Stimulated activated CD8-positive, alpha-beta memory T cell treated with anti-CD3 and anti-CD28 coated beads, Interleukin-7, amount 100 ng/mL, for 4 hours (primary cell): ENCODE measurements at places on chromosomes 5 and 9.

GRCh38 chr5:169160405-169160901 is 140.5 kb downstream of the SLIT3 start:
- DNase-seq, result no peak

- no peak for DNase-seq
Observed at GRCh38 chr5:41010572-41010971, 60.6 kb downstream of the MROH2B start.

DNA sequence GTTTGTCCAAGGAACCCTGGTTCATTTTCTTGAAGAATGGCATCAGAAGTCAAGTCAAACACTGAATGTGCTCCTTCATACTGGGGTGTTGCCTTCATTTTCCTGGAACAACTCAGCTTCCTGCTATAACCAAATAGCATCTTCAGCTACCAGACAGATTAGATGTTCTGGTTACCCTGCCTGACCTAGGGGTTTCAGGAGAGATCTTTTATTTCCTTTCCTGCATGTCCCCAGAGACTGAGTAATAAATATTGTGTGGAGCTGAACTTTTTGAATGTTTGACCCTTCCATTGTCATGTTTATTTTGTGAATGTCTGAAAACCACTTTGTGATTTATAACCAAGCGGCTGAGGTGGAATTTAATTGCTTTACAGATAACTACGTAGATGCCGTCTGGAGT is 147.1 kb downstream of the IRX1 start:
- no peak for DNase-seq

DNA sequence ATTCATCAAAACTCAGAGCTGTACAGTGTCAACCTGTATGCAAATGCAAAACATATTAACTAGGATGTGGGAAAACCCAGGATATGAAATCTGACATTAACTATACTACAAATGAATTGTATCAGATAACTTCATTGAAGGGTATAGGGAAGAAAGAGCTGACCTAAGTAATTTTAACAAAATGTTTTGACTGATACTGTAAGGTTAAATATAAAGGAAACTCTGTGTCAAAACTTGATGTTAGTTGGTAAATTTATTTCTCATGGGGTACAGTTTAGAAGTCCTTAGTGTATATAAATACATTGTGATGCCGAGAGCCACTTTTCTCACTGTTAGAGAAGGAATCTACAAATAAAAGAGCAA is 78.1 kb upstream of the VCAN start:
- no peak for DNase-seq

DNA sequence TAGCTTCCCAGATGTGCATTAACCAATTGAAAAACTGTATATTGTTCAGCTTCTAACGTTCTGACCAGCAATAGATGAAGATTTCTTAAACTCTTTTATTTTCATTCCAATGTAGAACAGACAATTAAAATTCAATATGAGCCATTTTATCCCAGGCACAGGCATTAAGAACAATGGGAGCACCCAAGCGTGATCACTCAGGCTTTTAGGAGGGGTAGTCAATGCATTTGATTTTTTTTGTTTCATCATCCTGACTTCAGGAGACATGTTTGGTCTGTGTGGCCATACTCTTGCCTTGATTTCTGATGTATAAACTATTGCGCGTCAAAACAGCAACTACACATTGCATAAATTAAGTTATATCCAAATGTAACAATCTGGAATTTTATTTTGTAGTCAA is 653.0 kb upstream of the RORB start:
- no peak for DNase-seq

- no peak for DNase-seq
Observed at GRCh38 chr5:138789771-138790242, 36.6 kb downstream of the CTNNA1 start.

- no peak for DNase-seq
Observed at GRCh38 chr5:83118976-83119375, 41.6 kb downstream of the XRCC4 start.

- DNase-seq, result no peak
Observed at GRCh38 chr5:176639981-176640380, 7.3 kb upstream of the TSPAN17 start.

DNA sequence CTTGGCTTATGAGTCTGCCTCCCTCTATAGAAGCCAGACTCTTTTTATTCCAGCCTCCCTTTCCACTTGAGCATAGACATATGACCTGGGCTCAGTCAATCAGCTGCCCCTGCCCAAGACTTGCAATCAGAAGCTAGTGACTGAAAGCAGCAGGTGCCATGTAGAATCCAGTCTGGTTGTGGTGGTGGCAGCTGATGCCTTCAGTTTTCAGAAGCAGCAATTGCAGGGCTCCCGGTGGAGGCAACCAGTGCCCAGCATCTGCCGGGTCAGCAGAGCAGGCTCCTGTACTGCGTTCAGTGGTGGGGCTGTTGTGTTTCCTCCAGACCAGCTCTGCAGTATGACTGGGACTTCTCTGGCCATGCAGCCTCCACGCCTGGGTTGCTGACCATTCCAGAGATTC is 53.9 kb upstream of the PALM2AKAP2 start:
- DNase-seq, result no peak

DNA sequence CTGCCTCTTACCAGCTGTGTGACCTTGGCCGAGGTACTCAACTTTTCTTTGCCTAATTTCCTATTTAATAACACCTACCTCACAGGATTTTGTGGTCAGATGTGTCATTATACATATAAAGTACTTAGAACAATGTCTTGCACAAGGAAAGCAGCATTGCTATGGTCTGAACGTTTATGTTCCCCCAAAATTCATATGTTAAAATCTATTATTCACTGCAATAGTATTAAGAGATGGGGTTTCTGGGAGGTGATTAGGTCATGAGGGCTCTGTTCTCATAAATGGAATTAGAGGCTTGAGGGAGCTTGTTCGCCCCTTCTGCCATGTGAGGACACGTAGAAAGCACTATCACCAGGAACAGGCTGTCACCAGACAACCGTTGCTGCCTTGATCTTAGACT is 10.9 kb upstream of the RNF145 start:
- DNase-seq, result no peak

- DNase-seq, result no peak
Observed at GRCh38 chr9:100856238-100856637, 172.3 kb upstream of the PLPPR1 start.

DNA sequence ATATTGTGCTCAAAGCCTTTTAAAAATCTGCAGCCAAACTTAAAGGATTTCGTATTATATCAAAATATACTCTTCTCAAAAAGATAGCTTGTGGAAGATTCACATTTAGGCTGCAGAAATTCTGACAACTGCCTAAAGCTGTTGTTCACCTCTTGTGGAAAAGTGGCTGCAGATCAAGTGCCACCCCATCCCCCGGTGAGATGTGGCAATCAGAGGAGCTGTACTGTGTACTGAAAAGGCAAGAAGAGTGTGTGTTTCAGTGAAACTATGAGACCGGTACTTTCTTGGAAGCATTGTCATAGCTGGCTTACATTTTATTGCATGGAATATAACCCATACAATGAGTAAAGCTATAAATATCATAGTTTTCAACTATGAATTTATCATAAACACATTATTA is 64.3 kb downstream of the CDH18 start:
- no peak for DNase-seq

DNA sequence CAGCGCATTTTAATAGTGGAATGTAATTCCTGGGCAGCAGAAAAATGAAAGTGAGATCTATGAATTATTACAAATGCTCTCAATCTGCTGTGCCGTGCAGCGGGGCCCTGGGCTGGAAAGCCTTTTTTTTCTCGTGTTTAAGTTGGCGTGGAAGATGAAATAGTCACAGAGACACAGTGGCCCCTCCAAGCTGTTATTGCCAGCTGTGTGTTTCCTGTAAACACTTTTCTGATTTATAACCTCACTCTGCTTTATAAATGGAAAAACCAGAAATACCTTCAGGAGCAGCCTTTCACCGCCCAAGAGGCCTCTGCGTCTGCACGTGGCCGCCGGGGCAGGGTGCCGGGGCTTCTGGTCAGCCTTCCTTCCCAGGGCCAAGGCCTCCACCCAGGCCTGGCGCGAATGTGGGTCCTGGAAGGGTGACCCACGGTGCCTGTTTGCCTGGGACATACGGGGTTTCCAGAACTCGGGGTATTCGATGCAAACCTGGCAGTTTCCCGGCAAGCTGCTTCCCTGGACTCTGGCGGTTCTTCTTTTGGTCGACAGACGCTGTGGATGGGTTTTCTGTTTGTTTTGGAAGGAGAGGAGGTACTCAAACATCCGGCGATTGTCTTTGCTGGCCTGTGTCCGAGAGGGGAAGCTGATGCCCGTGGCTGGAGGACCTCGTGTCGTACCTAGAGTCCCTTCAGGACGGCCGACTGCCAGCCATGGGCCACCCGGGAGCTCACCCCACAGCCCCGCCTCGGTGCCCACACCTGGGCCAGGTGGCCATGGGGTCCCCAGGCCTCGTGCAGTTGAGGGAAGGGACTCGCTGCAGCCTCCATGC is 256.7 kb downstream of the PARP8 start:
- no peak for DNase-seq

DNA sequence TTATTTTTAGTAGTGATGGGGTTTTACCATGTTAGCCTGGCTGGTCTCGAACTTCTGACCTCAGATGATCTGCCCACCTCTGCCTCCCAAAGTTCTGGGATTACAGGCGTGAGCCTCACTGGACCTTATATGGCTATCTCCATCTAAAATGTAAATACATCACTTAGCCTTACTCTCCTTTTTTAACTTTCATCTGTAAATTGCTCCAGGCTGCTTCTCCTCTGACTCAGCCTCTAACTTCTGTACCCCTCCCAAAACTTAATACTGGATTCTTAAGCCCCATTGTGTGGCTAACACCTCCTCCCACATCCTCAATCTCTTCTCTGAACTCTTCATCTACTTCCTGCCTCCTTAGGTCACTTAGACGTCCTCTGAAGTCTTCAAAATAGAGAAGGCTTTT is 4.0 kb downstream of the SNX30 start:
- no peak for DNase-seq

- no peak for DNase-seq
Observed at GRCh38 chr5:52657247-52657645, 130.5 kb upstream of the ITGA1 start.

GRCh38 chr9:107874137-107874536 is 384.6 kb upstream of the KLF4 start:
- no peak for DNase-seq

GRCh38 chr5:159050316-159051143 is 49.2 kb downstream of the EBF1 start:
- DNase-seq, result no peak

DNA sequence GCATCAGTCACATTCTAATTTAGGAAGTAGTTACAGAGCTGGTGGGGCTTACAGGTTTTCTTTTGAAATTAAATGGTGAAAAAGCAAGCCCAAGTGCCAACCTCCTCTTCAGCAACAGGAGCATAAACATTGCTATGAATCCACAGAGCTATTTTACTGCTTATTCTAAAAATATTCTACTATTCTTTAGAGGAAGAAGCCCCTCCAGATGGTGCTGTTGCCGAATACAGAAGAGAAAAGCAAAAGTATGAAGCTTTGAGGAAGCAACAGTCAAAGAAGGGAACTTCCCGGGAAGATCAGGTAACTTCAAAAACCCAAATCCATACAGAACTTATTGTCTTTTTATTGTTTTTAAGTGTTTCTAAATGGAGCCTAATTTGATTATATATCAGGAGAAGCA is 202.8 kb downstream of the CWC27 start:
- no peak for DNase-seq

DNA sequence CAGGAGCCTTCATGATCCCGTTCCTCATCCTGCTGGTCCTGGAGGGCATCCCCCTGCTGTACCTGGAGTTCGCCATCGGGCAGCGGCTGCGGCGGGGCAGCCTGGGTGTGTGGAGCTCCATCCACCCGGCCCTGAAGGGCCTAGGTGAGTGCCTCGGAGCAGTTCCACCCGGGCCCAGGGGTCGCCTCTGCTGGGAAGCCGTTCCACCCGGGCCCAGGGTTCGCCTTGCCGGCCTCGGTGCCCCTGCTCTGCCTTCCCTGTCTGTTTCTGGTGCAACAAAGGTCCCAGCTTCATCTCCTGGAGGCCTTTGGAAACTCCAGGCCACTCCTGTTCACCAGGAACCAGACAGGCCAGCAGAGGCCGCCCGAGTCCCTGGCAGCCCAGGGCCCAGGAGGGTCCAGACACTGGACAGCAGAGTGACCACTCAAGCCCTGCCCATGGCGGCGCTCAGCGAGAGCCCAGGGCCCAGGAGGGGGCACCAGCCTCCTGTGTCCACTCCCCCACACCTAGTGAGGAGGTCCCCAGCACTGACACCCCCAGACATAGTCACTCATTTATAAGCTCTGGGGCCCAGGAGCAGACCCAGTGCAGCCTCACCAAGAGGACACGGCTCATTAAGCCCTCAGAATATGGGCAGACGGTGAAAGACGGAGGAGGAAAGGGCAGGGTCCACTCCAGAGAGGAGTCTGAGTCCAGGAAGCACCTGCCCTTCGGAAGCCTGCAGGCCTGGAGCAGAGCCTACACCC is 7.5 kb downstream of the SLC6A19 start:
- no peak for DNase-seq

DNA sequence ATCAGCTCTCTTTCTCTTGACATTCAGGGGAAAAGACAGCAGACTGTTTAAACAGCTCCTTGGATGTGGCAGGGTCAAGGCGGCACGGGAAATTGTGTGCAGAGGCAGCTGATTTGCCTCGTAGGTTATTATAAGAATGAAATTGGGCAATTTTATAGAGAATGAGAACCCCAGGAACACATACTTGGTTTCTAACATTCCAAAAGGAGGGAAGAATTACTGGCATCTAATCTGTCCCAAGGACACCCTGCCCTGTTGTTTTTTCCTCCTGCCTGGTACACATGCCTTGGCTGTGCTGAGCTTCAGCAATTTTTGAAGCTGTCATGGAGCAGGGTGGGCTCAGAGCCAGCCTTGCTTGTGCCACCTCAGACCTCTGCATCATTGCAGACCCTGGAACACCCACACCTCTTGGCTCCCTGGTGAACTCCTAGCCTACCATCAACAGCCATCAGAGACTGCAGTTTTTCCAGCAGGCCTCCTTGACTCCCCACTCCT is 143.6 kb downstream of the BOD1 start:
- no peak for DNase-seq

DNA sequence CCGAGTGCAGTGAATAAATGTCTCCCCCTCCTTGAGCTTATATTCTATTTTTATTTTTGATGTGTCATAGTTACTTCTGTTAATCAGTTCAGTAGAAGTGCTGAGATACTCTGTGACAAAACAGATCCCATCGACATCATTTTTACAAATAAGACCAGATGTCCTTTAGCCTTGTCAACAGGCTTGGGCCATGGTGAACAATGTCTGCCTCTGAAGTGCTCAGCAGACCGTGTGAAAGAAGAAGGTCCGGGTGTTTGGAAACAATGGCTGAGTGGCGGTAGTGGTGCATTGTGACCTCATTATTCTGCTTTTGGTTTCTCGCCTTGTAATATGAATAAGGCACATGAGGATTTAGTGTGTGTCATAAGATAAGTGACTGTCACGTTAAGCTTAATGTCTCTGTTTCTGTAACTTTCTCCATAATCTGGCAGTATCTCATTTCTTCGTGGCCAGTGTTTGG is 71.2 kb downstream of the SYK start:
- no peak for DNase-seq
